ENCODE measurements at places on chromosomes 13 and 19.

DNA sequence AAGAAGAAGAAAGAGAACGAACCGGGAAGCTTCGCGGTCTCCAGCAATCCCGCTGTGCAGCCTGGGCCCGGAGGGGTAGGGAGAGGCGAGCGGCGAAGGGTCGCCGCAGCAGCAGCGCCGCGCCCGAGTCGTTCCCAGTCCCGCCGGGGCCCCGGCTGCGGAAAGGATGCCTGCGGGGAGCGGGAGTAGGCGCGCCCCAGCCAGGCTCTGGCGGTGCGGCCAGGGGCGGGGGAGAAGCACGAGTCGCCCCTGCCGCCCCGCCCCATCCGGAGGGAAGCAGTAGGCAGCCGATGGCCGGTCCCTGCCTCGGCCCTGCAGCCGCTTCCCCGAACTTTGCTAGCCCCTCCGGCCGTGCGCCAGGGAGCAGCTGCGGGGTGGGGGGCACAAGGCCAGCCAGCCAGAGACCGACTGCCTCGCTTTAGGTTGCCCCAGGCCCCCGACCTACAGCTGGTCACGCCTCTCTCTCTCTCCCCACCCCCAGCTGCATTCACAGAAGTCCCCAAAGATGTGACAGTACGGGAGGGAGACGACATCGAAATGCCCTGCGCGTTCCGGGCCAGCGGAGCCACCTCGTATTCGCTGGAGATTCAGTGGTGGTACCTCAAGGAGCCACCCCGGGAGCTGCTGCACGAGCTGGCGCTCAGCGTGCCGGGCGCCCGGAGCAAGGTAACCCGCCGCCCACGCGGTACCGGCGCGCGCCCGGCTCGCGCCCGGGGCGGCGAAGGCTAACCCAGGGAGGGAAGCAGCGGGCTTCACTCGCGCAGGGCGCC lies 1.1 kb downstream of the VSTM2B start:
- H3K4me3 ChIP-seq: no peak overlapping the region
- H3K27ac ChIP-seq: no peak overlapping the region
- H3K36me3 ChIP-seq: no peaks in the 10 kb centered on the region
- DNase-seq: no peak

DNA sequence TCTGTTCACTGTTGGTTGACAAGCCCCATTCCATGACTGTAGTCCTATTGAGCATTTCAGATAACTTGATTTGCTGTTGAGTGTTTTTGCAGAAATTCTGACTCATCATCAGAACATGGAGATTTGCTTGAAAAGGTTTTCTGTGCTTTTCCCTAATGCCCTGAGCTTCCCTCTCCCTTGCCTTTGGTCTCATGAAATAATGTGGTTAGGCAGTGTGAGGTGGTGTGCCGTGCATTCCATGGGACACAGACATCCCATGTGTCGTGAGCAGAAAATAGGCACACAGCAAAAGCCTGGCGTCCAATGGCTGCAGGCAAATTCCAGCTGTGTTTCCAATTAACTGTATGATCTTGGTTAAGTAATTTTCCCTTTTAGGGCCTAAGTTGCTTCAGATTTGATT lies 197.4 kb downstream of the DLEU7 start:
- DNase-seq: no peak
- no peaks in the 10 kb centered on the region for H3K27me3 ChIP-seq
- no peak overlapping the region for H3K4me3 ChIP-seq
- no peaks in the 10 kb centered on the region for H3K4me1 ChIP-seq

- H3K36me3 ChIP-seq: no peaks in the 10 kb centered on the region
- no peaks in the 10 kb centered on the region for H3K27me3 ChIP-seq
- H3K4me3 ChIP-seq: no peak overlapping the region
- H3K4me1 ChIP-seq: no peaks in the 10 kb centered on the region
- H3K27ac ChIP-seq: no peak overlapping the region
- DNase-seq: no peak
Observed at GRCh38 chr13:79281339-79281747, 124.7 kb downstream of the RBM26 start.

- H3K4me3 ChIP-seq: no peak overlapping the region
- H3K36me3 ChIP-seq: peaks cover 83% of the 10 kb centered on the region
- H3K27ac ChIP-seq: no peak overlapping the region
- DNase-seq: no peak
Observed at GRCh38 chr19:15371786-15372380, 7.7 kb downstream of the AKAP8 start.
